ENCODE measurements at places on chromosomes 3 and 15.

DNA sequence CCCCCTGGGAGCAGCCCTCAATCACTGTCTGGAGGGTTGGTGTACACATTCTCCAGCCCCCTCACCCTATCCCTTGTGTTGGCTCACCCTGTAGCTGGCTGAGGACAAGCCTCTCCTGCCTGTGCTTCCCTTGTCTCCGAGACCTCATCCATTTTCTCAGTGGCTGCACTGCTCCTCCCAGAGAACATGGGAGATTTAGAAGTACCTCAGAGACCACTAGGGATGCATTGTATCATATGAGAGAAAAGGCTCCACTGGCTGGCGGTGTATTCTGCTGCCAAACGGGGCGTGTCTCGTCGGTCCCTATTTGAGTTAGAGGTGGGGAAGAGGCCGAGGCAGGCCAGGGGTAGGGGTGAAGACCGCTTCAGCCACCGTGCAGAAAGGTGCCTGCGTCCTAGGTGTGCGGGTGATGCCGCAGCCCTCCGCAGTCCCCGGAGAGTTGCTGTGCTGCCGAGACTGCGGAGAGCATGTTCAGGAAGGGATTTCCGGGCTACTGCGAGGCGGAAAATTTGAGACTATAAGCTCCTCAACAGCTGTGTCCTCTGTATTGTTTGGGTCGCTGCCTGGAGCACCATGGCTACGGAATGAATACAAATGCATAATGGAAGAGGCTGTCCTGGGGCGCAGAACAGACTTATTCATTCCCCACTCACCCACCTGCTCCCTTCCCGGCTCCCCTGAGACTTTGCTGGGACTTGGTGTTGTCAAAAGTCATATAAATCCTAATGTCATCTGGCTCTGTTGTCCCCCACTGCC is 43.8 kb downstream of the SPSB4 start:
- DNase-seq = no peak

DNA sequence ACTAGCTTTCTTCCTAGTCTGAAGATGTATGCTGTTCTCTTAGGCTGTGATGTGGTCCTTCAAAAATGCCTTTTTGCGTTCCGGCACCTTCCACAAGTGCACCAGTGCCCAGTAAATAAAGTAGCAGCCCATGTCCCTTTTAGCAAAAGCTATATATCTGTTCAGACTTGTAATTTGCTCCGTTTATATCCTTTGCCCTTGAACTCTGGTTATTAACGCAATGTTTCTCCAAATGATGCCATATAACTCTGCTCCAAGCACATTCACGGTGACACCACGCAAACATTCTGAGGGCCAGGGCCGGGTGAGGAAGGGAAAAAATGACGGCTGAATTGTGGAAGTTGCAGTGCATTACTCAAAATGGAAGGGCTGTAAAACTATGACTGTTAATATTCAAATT is 1001.1 kb upstream of the NR2F2 start:
- DNase-seq = no peak

DNA sequence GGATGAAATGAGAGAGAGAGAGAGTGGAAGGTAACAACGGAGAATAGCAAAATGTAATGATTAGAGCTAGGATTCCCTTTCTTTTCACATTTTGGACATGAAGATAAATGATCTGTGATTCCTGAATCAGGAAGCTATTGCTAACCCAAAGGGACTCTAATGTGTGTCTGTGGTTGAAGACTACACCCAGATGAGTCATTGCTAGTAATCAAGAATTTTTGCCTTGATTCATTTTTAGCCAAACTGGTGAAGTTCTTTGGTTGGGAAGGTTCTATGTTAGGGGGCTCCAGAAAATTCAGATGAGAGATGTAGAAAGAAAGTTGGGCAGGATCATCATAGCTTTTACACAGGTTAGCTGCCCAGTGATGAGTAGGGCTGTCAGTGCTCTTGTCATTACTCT is 116.4 kb downstream of the DUT start:
- no peak for DNase-seq

- peak; percentile 21 for DNase-seq
These were observed 27.6 kb downstream of the RFT1 start for GRCh38 chr3:53102601-53103147.

DNA sequence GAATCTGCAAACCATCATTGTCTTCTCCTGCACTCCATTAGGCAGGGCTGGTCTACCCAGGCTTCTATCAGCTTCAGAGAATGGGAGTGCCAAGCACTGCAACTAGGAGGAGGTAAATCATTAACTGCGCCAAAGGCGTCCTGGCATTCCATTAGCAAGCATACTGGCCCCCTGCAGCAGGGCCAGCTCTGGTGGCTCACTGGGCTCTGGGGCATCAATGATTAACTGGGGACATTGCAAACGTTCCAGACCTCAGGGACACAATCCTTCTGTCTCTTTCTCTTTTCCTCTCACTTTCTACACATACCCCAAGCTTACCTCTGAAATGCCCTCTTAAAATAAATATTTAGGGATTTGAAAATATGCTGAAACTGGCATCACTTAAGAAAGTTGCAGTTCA is 129.0 kb downstream of the MYLK start:
- DNase-seq = no peak

DNA sequence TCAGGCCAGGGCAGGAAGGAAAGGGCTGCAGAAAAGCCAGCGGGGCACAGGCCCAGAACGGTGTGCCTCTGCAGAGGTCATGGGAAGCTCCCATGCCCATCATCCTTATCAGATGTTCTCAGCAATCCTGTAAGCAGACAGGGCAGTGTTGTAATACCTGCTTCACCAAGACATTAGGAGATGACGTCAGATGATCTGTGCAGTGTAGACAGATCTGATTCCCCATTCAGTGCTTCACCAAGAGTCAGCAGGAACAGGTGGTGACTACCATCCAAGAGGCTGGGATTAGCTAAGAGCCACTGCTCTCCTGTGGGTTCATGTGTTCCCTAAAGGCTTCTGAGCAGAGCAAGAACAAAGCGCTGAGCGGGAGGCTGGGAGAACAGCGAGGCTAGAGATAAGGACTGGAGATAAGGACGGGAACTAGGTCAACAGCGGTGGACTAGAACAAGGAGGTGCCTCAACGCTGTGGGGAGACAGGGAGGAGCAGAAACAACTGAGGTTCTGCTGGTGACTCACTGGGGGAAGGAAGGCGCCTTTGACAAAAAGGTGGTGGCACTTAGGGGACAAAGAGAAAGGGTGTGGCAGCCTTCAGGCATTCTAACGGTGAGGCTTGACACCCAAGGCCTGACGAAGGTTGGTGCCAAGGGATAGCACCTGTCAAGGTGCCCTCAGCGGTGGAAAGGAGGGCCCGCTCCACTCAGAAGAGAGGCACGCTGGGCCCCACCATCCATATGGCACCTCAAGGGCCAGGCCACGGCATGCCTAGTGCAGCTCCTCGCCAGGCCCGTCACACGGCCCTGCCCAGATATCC is 28.4 kb downstream of the CCDC12 start:
- no peak for DNase-seq

- no peak for DNase-seq
These were observed 147.1 kb upstream of the RGMA start for GRCh38 chr15:93235926-93236780.

DNA sequence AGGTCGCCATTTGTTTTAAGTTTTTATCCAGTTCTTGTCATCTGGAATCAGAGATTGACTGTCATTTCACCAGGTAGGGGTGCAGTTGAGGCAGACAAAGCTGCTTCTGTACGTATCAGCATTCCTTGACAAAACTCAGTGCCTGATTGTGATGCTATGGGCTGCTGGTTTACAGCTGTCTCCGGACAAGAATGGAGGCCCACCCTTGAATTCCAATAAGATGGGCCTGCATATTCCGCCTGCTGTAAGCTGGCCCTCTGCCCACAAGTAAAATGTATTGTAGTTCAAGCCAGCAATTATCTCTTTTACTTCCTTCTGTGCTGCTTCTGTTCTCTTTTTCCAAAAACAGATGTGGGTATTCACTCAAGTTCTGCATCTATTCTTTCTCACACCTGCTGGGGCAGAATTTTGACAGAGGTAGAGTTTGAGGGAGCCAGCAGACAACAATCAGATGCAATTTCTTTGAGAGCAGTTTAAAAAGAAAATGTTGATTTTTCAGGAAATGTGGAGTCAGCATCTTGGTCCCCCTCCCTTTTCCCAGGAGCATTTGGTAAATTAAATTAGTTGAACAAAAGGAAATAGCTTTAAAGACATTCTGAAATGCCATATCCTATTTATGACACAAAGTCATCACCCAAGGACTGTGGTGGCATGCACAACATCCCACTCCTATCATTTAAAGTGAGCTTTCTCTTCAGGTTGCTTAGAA is 53.5 kb downstream of the IQCH start:
- no peak for DNase-seq

DNA sequence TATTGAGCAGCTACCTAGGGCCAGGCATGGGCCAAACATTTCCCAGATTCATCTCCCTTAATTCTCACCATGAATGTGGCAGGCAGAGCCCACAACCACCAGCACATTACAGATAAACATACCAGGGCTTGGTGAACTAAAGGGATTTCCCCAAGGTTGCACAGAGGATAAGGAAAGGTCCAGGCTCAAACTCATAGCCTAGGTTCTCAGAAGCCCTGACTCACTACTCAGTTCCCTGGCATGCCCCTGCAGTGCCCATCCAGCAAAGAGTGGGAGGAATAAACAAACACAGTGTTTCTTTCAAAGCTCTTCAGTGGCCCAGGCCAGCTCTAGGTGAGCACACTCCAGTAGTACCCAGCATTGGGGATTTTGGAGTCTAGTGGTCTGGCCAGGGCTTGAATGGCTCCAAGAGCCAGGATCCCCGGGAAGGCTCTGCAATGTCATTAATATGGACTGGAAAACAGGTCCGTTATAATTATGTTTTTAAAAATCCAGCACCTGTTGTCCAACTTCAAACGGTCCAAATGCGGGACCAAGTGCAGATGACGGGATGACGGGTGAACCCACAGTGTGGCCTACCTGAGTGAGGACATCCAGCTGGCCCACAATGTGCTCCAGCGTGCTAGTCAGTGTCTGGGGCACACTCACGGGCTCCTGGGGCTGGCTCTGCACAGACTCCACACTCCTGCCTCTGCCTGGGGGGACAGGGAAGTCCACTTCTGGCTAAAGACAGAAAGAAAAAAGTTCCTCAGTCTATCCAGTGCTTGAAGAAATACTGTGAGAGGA is 39.8 kb upstream of the DUSP7 start:
- no peak for DNase-seq

DNA sequence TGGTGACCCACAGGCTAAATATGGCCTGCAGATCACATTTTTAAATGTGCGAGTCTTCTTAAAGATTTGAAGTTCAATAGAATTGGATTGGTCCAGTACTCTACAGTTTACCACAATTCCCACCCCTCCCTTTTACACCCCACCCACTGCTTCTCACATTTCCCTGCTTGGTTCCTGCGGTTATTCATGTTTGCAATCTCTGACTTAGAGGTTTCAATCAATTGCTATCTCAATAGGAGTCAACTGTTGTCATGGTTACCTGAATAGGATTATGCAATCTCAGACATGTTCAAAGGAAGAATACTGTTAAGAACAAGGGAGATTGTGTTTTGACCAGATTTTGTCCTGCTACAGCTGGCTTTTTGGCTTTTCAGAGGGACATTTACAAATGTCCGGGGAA is 4.9 kb upstream of the C3orf49 start:
- DNase-seq = no peak

DNA sequence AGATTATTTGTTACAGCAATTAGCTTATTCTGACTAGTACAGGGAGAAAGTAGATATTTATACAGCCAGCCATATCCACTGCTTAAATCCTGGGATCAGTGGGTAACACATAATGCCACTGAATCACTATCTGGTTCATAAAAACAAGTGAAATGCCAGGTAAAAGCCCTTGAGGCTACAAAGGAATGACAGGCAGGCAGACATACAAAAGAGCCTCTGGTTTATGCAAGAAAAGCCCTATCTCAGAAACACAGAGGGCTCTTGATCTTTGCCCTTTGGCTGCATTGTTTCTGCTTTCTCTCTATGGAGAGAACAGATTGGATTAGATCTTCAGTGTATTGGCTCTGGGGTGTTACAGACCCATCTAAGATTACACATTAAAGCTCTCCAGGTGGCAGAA is 115.4 kb upstream of the GADL1 start:
- DNase-seq = no peak

DNA sequence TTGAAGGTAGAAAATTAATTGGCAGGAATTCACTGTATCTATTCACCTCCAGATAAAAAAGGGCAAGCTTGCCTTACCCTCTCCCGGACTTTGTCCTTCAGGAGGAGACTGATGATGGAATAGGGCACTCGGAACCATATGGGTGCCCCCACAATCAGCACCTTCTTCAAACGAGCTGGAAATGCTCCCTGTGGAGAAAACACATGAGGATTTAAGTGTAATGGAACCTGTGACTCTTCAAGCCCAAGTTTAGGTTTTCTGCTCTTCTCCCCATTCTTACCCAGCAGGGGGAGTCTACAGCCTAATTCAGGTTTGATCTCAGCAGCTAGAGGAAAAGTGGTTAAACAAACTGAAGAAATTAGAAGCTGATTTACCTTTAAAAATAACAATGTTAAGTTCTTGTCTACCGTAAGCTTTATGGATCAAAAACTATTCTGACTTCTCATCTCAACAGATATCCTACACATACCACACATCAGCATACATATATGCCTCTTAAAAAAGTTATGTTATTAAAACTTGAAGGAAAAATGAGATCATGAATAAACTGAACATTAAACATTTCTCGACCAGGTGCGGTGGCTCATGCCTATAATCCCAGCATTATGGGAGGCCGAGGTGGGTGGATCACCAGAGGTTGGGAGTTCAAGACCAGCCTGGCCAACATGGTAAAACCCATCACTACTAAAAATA is 57.5 kb upstream of the SIN3A start:
- DNase-seq = no peak

GRCh38 chr3:168722091-168722490 is 626.4 kb upstream of the GOLIM4 start:
- no peak for DNase-seq

GRCh38 chr3:79111375-79112052 is 656.3 kb downstream of the ROBO1 start:
- no peak for DNase-seq

DNA sequence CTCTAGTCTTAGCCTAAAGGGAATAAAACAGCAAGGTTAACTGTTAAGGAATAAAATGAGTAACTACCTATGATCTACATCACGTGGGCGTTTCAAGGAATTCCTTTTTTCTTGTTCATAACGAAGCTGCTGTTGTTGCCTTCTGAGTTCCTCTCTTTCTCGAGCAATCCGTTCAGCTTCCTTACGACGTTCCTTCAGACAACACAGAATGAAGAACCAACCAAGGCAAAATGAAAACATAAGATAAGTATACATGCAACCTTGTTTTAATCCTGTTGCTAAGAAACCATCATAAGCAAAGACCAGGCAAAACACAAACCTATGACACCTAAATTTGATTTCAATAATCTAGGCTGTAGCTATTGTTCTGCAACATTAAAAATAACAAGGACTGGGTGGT is 44.1 kb downstream of the SLTM start:
- no peak for DNase-seq
